ENCODE measurements at places on chromosomes 2 and 18.

DNA sequence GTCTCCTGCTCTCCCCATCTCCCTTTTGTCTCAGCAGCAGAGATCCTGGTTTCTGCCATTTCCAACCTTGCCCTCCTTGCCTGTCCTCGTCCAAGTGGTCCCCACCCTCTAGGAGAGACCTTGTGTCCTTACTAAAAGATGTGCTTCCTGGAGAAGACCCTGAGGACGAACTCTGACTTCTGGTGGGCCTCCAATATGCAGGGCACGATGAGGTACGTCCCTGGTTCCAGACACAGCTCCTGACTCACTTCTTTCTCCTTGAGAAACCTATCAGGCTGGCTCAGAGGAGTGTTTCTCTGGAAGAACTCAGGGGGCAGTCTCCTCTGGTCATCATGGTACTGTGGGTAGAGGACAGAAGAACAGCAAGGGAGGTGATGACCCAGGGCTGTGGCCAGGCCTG lies 28.2 kb downstream of the CAPN14 start:
- DNase-seq, result no peak

- no peak for DNase-seq
These were observed 74.0 kb downstream of the SLC66A2 start for GRCh38 chr18:79877163-79878091.

- DNase-seq, result no peak
These were observed 43.9 kb downstream of the MARCHF4 start for GRCh38 chr2:216328347-216328746.

DNA sequence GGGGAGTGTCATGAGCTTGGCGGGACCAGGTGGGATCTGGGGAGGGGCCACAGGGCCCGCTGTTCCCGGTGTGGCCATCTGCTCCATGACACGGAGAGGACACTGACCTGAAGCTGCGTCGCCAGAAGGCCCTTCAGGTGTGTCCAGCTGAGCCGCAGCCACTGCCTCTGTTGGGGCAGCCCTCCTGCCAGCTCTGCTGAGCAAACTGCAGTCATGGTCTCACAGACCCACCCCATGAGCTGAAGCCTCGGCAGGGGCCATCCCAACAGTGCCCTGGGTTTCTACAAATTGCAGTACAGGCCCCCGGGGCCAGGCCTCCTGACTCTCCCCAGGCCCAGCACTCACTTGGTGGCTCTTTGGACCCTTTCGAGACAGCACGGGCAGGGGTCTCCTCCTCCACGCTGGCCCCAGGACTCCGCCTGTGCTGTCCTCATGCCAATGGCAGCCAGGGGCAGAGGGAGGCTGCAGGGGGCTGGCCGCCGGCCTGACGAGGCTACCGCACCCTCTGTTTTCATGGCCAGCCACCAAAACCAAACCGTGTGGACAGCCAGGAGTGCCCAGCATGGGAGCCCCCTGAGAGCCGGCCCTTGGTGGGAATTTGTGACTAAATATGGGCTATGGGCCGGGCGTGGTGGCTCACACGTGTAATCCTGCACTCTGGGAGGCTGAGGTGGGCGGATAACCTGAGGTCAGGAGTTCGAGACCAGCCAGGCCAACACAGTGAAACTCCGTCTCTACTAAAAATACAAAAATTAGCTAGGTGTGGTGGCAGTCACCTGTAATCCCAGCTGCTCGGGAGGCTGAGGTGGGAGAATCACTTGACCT lies 175.2 kb upstream of the SALL3 start:
- no peak for DNase-seq

GRCh38 chr2:197158591-197159550 lies 151.7 kb downstream of the ANKRD44 start:
- no peak for DNase-seq

- no peak for DNase-seq
These were observed 15.3 kb downstream of the CNOT11 start for GRCh38 chr2:101267671-101268656.

DNA sequence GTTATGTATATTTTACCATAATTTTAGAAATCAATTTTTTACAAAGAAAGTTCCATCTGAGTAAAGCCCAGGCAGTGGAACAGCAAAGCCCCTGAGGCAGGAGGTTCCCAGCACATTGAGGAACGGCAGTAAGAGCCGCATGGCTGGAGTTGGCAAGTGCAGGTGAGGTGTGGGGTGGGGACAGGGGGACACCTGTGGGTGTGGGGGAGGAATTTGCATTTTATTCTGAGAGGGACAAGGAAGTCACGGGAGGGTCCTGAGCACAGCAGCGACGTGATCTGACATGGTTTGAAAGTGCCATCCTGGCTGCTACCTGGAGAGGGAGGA lies 16.1 kb upstream of the ADI1 start:
- DNase-seq, result no peak

GRCh38 chr18:79642626-79643025 lies 37.0 kb upstream of the CTDP1 start:
- no peak for DNase-seq

DNA sequence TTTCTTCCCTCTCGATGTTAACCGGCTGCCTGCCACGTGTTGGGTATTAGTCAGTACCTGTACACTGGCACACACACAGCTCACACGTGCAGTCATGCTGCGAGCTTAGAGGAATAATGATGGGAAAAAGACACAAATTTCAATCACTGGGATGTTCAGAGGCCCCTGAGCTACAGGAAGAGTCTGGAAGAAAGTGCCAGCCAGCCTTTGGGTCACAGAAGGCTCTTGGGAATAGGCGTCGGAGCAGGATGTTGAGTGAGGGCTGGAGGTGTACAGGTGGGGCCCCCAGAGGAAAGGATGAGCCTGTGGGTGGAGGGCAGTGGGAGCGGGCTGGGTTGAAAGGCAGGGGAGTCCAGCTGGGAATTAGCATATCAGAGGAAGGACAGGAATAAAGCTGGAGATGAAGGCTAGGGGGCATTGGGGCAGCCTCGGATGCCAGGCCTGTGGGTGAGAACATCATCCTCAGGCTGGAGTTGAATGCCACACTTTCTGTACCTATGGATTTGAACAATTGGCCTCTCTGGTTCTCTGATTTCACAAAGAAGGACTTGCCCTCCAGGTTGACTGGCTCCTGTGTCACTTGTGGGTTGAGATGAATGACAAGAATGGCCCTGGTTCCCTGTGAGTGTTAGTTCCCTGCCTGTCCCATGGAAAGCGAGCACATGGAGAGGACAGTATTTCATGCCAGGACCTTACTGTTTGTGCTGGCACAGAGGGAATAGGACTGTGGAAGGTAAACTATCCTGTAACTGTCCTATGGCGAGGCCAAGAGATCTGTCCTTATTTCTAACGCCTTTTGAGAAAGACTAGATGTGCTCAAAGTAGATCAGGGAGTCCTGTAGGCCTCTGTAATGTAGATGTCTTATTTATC lies 40.6 kb downstream of the GREB1 start:
- DNase-seq, result no peak

DNA sequence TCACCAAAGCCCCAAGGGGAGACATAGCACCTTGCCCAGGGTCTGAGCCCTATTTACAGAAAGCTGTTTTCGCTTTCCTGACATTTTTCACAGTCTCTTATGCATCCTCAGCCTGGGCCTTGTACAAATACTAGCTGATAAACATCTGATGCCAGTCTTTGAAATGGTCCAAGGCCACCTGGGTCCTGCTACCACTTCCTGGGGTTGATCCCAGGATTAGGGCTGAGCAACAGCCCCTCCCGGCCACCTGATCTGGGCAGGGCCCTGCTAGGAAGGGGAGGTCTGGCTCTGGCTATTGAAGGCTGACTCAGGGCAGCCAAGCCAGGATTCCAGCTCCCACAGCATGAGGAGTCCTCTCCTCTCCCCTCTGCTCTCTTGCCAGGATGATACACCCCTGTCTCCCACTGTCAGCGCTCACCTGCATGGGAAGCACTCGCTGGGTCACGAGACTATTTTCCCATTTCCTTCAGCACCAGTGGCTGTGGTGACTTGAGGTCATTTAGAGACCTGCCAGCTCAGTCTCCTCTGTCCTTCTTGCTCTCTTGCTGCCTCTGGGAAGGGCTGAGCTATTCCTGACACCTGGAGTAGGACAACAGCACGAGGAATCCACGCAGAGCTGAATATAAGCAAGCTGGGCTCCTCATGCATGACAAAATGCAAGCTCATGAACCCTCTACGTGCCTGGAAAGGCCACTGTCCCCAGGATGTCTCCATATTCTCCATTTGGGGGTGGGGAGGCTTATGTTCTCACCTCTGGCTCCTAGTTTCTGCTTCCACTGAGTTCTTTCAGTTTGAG lies 53.0 kb upstream of the LGALSL start:
- DNase-seq, result no peak

- no peak for DNase-seq
These were observed 396.2 kb upstream of the HS6ST1 start for GRCh38 chr2:128714851-128715312.

DNA sequence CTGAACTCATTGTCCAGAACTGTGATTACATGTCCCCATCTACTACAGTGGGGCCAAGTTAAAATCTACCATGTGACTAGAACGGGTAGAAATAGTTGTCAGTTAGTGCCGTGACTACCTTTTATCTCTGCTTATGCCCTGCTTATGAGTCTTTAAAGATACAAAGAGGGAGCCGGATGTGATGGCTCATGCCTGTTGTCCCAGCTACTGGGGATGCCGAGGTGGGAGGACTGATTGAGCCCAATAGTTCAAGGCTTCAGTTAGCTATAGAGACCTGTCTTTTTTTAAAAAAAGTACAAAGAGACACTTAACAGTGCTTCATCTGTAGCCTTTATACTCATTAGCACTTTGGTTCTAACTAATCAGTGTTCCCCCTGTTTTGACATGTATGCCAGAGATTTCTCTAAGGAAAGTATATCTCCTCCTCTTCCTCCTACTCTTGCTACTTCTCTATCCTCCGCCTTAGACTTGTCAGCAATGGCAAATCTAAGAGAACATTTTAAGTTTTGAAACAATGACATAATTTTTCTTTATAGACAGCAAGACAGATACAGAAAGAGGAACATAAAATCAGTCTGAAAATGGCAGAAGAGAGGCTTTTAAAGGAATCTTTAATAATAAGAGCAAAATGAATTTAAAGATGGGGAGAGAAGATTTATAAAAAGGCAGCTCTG lies 45.0 kb downstream of the NBEAL1 start:
- DNase-seq, result no peak

DNA sequence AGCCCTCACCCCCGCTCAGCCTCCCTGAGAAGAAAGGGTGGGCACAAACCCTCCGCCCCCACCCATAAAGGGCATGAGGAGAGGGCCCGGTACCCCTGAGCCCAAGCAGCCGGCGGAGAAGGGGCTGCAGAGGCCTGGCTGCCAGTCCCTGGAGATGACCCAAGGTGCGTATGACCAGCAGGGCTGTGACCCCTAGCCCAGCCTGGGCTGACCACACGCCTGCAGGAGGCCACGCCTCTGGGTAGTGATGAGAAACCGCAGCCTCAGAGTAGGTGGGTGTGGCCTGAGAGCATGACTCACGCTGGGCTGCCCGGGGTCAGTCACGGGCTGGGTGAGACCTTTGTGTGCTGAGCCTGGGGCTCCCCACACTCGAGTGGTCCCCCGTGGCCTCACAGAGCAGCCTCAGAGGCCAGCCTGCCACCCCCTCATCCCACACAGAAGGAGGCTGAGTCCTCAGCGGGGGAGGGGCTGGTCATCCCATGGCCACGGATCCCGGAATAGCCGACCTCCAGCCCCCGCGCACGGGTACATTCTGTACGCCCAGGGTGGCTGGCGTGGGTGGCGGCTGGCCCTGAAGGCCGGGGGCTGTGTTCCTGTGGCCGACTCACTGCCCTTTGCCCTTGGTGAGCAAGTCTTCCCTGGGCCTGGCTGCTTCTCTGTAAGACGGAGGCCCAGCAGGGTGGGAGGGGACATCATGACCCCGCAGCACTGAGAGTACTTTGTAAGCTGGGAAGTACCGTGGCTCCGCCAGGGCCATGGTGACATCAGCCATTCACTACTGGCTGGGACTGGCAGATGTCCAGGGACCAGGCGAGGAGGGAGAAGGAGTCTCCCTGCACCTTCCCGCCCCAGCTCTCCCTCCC lies 110.8 kb upstream of the OTOS start:
- no peak for DNase-seq

DNA sequence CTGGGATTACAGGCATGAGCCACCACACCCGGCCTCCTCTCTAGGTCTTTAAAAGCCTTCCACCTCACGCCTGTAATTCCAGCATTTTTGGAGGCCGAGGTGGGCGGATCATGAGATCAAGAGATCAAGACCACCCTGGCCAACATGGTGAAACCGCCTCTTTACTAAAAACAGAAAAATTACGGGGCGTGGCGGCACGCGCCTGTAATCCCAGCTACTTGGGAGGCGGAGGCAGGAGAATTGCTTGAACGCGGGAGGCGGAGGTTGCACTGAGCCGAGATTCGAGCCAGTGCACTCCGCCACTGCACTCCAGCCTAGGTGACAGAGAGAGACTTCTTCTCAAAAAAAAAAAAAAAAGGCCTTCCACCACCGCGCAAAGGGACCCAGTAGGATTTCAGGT lies 1.3 kb upstream of the FAM117B start:
- no peak for DNase-seq

DNA sequence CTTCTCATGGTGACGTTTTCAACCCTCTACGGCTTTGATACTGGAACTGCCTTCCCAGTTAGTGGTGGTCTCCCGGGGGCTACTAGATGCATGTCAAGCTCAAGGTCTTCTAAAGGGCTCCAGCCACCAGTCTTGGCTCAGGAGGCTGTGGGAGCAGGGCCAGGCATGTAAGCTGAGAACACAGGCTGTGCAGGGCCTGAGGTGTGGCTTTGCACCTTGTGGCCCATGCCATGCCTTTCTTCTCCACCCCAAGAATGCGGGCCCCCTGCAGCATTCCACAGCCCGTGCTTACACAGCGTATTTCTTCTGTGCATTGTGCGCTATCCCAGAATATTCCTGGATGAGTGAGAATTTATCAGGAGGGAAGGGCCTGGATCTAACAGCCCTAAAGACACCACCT lies 144.9 kb downstream of the SEPTIN10 start:
- DNase-seq, result no peak

GRCh38 chr2:190216829-190217228 lies 102.8 kb downstream of the HIBCH start:
- no peak for DNase-seq

GRCh38 chr2:237872178-237872887 lies 12.9 kb downstream of the RAMP1 start:
- DNase-seq, result no peak

GRCh38 chr2:100252811-100253698 lies 69.2 kb downstream of the LONRF2 start:
- no peak for DNase-seq

DNA sequence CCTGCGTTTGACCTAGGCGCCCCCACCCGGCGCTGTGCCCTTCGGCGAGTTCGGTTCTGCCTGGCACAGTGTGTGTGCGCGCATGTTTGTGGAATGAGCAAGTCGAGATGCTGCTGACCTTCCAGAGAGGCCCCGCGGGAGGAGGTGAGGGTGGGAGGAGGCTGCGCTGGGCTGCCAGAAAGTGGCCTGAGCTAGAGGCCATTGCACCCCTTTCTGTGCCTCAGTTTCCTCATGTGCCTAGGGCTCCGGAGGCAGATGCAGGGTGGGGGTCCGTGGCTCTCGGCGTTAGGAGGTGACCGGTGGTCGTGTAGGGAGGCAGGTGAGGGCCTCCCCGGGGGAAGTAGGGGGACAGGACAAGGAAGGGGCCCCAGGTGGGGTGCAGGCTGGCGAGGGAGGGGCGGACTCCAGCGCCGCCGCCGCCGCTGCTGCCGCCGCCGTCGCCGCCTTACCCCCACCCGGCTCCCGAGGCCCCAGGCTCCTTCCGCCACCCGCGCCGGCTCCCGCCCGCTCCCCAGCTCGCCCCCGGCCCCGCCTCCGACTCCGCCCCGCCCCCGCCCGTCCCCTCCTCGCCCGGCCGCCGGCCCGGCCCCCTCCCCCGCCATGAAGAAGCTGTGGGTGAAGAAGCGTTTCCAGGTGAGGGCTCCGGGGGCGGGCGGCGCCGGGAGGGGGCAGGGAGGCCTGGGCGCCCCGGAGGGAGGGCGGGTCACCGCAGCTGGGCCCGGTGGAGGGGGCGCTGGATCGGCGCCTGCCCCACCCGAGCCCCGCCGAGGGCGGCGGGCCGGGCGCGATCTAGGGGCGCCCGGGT lies 7.0 kb downstream of the SPEG start:
- no peak for DNase-seq

All from stimulated activated CD4-positive, alpha-beta T cell treated with anti-CD3 and anti-CD28 coated beads, TNF-alpha, amount 100 ng/mL, for 48 hours (primary cell).